ENCODE measurements at places on chromosomes 2 and 18. TPM values are rescaled to one million over a fixed set of nuclear protein-coding genes. Genes with fewer than 3 reads are reported as not detected.

GRCh38 chr18:46009125-46009840 lies 42.2 kb upstream of the EPG5 start:
- no peaks in the 10 kb centered on the region for H3K27me3 ChIP-seq
- H3K4me3 ChIP-seq: no peak overlapping the region
- H3K27ac ChIP-seq: no peak overlapping the region
- no peak for DNase-seq
- no peaks in the 10 kb centered on the region for H3K4me1 ChIP-seq

Gene MYCN
- total RNA-seq: 149 TPM

Gene SERPINB3
- total RNA-seq: not detected

DNA sequence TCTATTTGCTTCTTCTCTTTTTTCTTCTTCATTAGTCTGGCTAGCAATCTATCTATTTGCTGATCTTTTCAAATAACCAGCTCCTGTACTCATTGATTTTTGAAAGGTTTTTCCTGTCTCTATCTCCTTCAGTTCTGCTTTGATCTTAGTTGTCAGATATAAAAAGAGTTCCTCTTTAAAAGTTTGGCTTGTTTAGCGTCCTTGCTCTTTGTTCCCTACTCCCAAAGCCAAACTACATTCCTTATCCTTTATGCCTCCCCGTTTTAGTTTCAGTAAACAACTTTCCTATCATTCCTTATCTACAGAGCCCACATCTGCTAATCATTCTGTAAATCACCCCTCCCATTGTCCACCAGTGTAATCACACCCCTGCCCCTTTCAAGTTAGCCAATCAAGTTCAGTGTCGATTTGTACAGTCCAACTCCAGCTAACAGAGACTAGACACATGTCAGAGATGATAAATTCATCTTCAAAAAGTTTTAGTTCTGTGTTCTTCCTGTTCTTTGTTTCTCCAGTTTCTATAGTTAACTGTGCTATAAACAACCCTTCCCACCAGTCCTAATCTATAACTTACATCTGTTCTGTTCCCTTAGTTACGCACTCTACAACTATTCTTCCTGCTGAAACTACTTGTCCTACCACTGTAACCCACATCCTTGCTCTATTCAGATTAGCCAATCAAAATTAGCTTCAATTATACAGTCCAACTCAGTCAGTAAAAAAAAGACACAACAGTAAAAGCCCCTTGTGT lies 44.4 kb downstream of the TFPI start:
- H3K4me1 ChIP-seq: peaks cover 18% of the 10 kb centered on the region
- H3K27ac ChIP-seq: no peak overlapping the region
- no peak overlapping the region for H3K4me3 ChIP-seq
- H3K27me3 ChIP-seq: no peaks in the 10 kb centered on the region
- no peak for DNase-seq
- peaks cover 9% of the 10 kb centered on the region for H3K36me3 ChIP-seq

GRCh38 chr2:27736031-27736889 lies 35.3 kb upstream of the MRPL33 start:
- H3K27me3 ChIP-seq: peaks cover 12% of the 10 kb centered on the region
- peaks cover 5% of the 10 kb centered on the region for H3K4me1 ChIP-seq
- no peak for DNase-seq

GRCh38 chr2:209086761-209087160 lies 337.1 kb upstream of the MAP2 start:
- no peaks in the 10 kb centered on the region for H3K27me3 ChIP-seq
- no peak for DNase-seq
- H3K4me3 ChIP-seq: no peak overlapping the region
- H3K4me1 ChIP-seq: no peaks in the 10 kb centered on the region

Gene ATOH8
- total RNA-seq: 6.9 TPM

Gene PARD6G
- total RNA-seq: 28.3 TPM

DNA sequence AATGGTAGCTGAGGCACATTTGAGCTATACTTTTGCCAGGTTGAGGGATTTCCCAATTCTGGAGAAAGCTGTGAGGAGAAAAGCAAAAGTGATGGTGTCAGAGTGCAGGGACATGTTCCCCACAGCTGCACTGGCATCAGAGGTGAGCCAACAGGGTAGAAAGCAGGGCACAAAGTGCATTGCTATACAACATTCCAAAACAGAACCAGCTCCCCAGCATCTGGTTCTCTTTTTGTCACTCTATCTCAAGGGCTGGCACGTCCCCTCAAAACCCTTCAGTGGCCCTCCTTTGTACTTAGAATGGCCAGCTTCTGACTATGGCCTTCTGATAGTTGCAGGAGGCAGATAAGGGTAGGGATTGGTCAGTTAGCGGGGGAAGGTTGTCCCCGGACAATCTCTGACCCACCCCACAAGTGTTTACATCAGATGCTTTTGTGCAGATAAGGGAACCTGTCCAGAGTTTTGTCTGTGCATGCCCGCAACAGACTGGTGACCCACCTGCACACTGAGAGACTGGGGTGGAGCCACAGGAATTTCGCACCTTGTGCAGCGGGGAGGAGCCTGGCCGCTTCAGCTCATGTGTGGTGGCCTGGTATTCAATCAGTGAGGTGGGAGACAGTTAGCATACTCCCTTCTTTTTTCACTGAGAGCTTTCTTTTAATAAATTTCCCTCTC lies 31.0 kb upstream of the TMEM17 start:
- H3K36me3 ChIP-seq: no peaks in the 10 kb centered on the region
- H3K27me3 ChIP-seq: no peaks in the 10 kb centered on the region
- no peak for DNase-seq
- no peak overlapping the region for H3K4me3 ChIP-seq
- H3K4me1 ChIP-seq: peaks cover 8% of the 10 kb centered on the region
- no peak overlapping the region for H3K27ac ChIP-seq
